Neural crest cell (in vitro differentiated cells): ENCODE measurements at places on chromosomes 12 and 14. TPM values are rescaled to one million over a fixed set of nuclear protein-coding genes. Genes with fewer than 3 reads are reported as not detected.

The KRT77 gene
- total RNA-seq = not detected in 2 replicates

The GPR162 gene
- total RNA-seq = 16.4 and 17.4 TPM in 2 replicates

The KRT75 gene
- total RNA-seq = not detected in 2 replicates

The SLCO1B1 gene
- 0.21 TPM in 1 of 2 replicates, not detected in the other for total RNA-seq

The FITM1 gene
- 0.42 and 0.66 TPM in 2 replicates for total RNA-seq

The ARHGAP9 gene
- 0.56 and 1.0 TPM in 2 replicates for total RNA-seq

The LUM gene
- total RNA-seq = 30.2 and 33.9 TPM in 2 replicates

The METTL17 gene
- total RNA-seq = 86.5 and 88.8 TPM in 2 replicates

The P2RX2 gene
- not detected in 2 replicates for total RNA-seq

The HCAR2 gene
- not detected in 2 replicates for total RNA-seq

The FBLN5 gene
- 0.61 and 1.0 TPM in 2 replicates for total RNA-seq

The ASCL1 gene
- 4.3 and 5.1 TPM in 2 replicates for total RNA-seq
